ENCODE measurements at places on chromosomes 1 and 21. TPM values are rescaled to one million over a fixed set of nuclear protein-coding genes. Genes with fewer than 3 reads are reported as not detected.

The DNAJC8 gene
- 108 TPM for total RNA-seq

The ALG6 gene
- total RNA-seq, result 15.3 TPM

The PSEN2 gene
- total RNA-seq, result 13.3 TPM

The S100B gene
- 31.8 TPM for total RNA-seq

The GFI1 gene
- 0.12 TPM for total RNA-seq

The CFHR2 gene
- total RNA-seq, result not detected

The SPRR2E gene
- total RNA-seq, result not detected
